ENCODE measurements at places on chromosomes 7 and 10. TPM values are rescaled to one million over a fixed set of nuclear protein-coding genes. Genes with fewer than 3 reads are reported as not detected.

- no peak overlapping the region for H3K27ac ChIP-seq
- H3K4me3 ChIP-seq = no peak overlapping the region
- DNase-seq = no peak
- H3K36me3 ChIP-seq = peaks cover 4% of the 10 kb centered on the region
Measured at GRCh38 chr7:82789883-82790609, 346.5 kb upstream of the CACNA2D1 start.

DNA sequence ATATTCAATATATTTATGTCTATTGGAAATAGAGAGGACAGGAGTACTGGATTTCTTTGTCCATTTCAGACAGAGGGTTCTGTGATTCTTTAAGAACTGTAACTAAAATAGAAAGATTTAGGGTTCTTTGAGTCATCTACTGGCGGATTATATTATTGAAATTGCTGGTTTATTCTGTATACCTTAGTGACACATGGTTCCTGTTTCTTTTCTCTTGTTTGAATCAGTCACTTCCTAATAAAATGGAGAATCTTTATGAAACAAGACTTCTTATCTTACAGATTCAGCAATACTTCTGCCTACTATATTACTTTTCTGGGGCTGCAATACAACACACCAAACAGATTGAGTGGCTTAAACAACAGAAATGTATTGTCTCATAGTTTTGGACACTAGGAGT lies 20.8 kb upstream of the ZNF800 start:
- peaks cover 2% of the 10 kb centered on the region for H3K36me3 ChIP-seq
- peak overlapping the region; percentile 70 for H3K4me3 ChIP-seq
- H3K4me1 ChIP-seq = peaks cover 34% of the 10 kb centered on the region
- H3K27me3 ChIP-seq = no peaks in the 10 kb centered on the region
- peak overlapping the region; percentile 84 for H3K27ac ChIP-seq

UCN3 gene
- total RNA-seq = not detected

DNA sequence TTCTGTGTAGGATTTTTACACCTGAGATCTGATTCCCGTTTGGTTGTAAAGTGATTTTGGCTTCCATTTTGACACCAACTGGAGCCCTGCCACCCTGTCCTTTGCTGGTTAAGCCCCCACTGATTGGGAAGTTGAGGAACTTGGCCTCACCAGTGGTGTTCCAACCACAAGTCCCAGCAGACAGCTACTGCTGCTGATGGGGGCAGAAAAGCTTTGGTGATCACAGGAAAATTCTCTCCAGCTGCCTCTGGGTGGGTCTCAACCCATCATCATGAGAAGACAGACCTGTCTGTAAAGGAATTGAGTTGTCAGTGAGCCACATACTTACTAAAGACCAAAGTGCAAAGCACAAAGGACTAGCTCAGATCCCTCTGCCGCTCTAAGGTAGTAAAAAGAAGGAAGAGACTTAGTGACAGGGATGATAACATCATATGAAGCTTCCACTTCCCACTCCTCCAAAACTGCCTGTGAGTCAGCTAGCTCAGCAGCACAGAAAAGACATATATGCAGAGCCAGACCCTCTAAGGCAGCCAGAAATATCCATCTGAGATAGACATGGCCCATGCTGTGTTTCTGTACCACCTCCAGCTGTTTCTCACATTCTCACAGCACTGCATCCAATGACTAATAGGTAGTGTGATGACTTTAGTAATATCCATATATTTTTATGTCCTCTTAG lies 22.4 kb upstream of the LRRC17 start:
- H3K4me1 ChIP-seq = no peaks in the 10 kb centered on the region
- no peak for DNase-seq
- H3K36me3 ChIP-seq = no peaks in the 10 kb centered on the region
- H3K4me3 ChIP-seq = no peak overlapping the region

DNA sequence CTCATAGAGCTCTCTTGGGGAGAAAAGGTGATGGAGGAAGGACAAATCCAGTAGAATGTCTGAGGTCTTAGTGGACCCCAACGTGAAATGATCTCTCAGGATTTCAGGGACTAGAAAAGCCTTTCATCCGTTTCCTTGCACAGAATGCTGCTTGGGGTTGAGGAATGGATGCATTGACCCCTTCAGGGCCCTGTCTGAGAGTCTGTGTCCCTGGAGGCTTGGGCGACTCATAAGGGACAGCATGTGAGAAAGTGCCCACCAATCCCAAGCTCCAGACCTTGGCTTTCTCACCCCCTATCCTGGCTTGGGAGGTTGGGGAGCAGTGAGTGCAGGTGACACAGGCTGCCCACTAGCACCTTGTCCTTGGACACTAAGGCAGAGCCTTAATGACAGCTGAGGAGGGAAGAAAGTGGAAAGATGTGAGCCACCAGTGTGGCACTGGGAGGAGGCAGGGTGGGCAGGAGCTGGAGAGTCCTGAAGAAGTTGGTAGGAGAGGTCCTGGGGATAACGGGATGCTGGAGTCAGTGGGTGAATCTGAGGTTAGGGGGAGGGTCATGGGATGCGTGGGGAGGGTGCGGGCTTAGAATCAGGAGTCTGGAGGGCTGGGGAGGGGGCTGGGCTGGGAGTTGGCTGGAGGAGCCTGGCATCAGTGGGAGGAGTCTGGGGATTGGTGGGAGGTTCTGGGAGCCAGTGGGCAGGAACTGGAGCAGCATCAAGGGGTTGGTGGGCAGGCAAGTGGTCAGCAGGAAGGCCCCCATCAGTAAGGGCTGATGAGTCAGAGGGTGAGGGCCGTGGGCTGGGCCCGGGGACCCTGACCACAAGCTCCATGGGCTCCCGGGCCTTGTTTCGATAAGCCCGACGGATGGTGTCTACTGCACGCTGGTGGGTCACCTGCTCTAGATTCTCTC lies 8.6 kb downstream of the LZTS2 start:
- peaks cover 5% of the 10 kb centered on the region for H3K4me1 ChIP-seq
- H3K4me3 ChIP-seq = no peak overlapping the region
- no peaks in the 10 kb centered on the region for H3K36me3 ChIP-seq
- peaks cover 2% of the 10 kb centered on the region for H3K27me3 ChIP-seq
- no peak for DNase-seq

- H3K27ac ChIP-seq = peak overlapping the region; percentile 83
- peaks cover 22% of the 10 kb centered on the region for H3K4me1 ChIP-seq
- no peaks in the 10 kb centered on the region for H3K36me3 ChIP-seq
- DNase-seq = peak; percentile 70
- H3K4me3 ChIP-seq = peak overlapping the region; percentile 85
Measured at GRCh38 chr10:74825371-74826141, 844 bp upstream of the KAT6B start.

GRCh38 chr10:132054564-132054963 lies 11.2 kb upstream of the JAKMIP3 start:
- no peak overlapping the region for H3K4me3 ChIP-seq
- H3K27me3 ChIP-seq = no peaks in the 10 kb centered on the region
- H3K27ac ChIP-seq = no peak overlapping the region
- no peak for DNase-seq
- H3K4me1 ChIP-seq = no peaks in the 10 kb centered on the region

DNA sequence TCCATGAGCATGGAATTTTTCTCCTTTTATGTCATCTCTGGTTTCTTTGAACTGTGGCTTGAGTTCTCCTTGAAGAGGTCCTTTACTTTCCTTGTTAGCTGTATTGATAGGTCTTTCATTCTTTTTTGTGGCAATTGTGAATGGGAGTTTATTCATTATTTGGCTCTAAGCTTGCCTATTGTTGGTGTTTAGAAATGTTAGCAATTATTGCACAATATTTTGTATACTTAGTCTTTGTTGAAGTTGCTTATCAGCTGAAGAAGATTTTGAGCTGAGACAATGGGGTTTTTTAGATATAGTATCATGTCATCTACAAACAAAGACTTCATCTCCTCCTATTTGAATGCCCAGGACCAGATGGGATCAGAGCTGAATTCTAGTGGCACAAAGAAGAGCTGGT lies 1143.8 kb downstream of the XPNPEP1 start:
- DNase-seq = no peak
- no peaks in the 10 kb centered on the region for H3K36me3 ChIP-seq
- no peak overlapping the region for H3K27ac ChIP-seq
- no peak overlapping the region for H3K4me3 ChIP-seq

DNA sequence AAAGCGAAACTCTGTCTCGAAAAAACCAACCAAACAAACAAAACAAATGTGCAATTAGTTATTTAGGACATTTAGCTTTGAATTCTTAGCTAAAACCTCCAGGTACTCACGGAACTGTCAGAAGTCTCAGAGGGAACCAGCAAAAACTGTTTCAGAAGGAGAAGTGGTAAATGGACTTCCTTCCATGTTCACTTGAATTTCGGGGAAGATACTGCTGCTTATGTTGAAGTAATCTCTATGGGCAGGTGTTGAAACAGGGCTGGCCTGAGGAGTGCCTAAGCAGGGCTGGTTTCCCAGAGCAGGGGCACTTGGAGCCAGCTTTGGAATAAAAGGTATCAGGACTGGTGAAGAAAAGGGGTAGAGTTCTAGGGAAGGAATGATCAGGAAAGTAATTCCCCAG lies 2.4 kb upstream of the EXOC6 start:
- no peaks in the 10 kb centered on the region for H3K27me3 ChIP-seq
- H3K36me3 ChIP-seq = no peaks in the 10 kb centered on the region
- peak overlapping the region; percentile 64 for H3K27ac ChIP-seq
- peak overlapping the region; percentile 56 for H3K4me3 ChIP-seq

DNA sequence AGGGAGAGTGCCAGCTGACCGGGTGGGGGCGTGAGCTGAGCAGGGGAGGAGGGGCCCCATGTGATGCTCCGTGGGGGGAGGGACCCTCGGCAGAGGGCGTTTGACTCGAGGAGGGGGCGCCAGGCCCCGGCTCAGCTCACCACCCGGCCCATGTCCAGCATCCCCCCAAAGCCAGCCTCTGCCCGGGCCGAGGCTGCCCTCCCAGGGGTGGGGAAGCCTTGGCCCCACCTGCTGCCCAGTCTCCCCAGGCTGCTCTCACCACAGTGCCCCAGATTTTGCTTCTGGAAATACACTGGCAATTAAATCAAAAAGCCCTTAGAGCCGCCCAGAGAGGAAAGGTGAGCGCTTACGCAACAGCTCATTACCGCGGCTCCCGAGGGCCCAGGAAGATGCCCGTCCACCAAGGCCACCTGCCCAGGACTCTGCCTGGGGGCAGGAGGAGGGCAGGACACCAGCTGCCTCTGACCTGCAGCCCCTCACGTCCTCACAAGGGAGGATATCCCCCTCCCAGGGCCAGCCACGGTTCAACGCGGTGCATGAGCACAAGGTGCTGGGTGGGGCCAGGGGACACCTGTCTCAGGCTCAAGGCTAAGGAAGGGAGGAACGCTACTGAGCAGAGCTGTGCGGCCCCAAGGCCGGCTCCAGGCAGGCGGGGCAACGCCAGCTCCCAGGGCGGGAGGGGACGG lies 70.0 kb upstream of the INPP5A start:
- peak; percentile 23 for DNase-seq
- H3K27me3 ChIP-seq = peaks cover 10% of the 10 kb centered on the region
- H3K4me3 ChIP-seq = no peak overlapping the region
- H3K4me1 ChIP-seq = no peaks in the 10 kb centered on the region

DNA sequence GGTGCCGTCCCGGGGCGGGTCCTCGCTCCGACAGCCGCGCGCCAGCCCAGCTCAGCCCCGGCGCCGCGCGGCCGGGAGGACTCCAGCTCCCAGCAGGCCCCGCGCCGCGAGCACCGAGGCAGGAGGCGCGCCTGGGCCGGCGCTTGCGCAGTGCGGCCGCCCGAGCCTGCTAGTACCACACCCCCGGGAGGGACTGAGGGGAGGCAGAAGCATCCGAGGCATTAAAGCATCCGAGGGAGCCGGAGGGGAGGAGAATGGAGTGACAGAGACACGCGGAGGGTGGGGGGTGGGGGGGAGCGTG lies at the start of gene GRK5:
Gene GRK5, plus strand, starts transcription at position 206 of the 301 bp plus-strand sequence. CDS start 347 bp downstream, outside the sequence.
- H3K4me3 ChIP-seq = peak within 1 kb of the TSS; percentile 95
- peak within 1 kb of the TSS; percentile 96 for H3K27ac ChIP-seq
- no peaks in the 10 kb centered on the region for H3K27me3 ChIP-seq
- peaks cover 33% of the 10 kb centered on the region for H3K4me1 ChIP-seq
- no peaks in the 10 kb centered on the region for H3K36me3 ChIP-seq

GRCh38 chr7:129006636-129007414 lies 48.1 kb downstream of the TNPO3 start:
- H3K36me3 ChIP-seq = peaks cover 15% of the 10 kb centered on the region
- H3K27ac ChIP-seq = no peak overlapping the region
- H3K4me1 ChIP-seq = peaks cover 25% of the 10 kb centered on the region
- no peaks in the 10 kb centered on the region for H3K27me3 ChIP-seq
- no peak overlapping the region for H3K4me3 ChIP-seq

GRCh38 chr7:75691793-75692543 lies 46.8 kb downstream of the HIP1 start:
- H3K27ac ChIP-seq = no peak overlapping the region
- DNase-seq = no peak
- no peak overlapping the region for H3K4me3 ChIP-seq
- H3K4me1 ChIP-seq = peaks cover 14% of the 10 kb centered on the region
- no peaks in the 10 kb centered on the region for H3K36me3 ChIP-seq

DNA sequence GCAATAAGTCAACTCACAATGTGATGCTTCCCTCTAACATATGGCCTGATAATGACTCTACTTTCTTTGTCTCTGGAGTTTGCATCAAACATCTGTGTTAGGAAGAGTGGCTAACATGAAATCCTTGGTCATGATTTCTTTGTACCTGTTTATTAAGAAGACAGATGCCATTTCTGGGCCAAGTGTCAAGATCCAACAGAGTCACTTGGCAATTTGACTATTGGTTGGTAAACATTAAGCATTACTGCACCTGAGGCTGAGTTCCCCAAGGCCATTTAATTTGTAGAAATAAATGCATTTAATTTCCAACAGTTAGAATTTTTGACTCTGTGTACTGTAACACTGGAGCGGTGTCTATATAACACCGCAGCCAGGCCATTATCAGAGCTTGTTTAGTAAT lies 403.7 kb downstream of the GALNT17 start:
- H3K27ac ChIP-seq = no peak overlapping the region
- no peaks in the 10 kb centered on the region for H3K27me3 ChIP-seq
- no peaks in the 10 kb centered on the region for H3K4me1 ChIP-seq
- H3K36me3 ChIP-seq = no peaks in the 10 kb centered on the region

DNA sequence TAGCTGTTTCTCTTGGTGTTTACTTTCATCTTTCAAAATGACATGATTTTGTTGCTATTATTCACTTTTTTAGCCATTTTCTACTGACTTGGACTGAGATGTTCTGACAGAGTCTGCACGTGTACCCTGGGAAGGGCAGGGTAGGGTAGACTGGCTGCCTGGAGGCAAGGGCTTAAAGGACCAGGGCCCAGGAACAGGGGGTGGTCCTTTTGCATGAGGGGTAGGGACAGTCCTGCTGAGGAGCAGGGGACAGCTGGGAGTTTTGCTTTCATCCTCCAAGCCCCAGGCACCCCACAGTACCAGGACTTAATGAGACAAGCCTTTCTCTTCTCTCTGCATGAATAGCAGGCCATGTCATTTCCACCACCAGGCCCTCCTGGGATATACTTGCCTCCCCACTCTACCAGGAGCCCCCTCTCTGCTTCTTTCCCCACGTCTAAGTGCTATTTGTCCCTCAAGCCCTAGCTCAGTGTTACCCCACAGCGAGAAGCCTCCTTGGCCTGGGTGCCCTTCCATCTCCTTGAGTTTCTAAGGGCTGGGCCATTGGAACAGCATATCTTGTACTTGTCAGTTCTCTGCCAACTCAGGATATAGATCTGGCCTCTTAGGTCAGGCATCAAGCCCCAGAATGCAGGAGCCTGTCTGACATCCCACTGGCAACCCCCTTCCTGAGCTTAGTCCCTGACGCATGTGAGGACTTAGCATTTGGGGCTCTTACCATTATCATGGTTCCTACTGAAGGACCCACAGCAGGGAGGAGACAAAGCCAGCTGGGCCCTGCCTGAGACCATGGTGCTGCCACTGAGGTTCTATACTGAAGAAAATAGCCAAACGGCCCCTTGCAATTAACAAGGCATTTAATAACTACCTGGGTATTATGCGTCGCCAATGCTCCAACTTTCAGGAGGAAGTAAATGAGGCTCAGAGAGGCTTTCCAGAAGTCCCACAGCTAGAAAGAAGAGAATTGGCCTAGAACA lies 78.4 kb upstream of the UNC5B start:
- H3K27ac ChIP-seq = no peak overlapping the region
- no peak overlapping the region for H3K4me3 ChIP-seq
- H3K4me1 ChIP-seq = peaks cover 6% of the 10 kb centered on the region
